ENCODE measurements at places on chromosomes 12 and 14.

GRCh38 chr12:85575120-85576096 is 260.8 kb downstream of the RASSF9 start:
- no peak for DNase-seq

GRCh38 chr12:41663598-41664265 is 475.6 kb downstream of the PDZRN4 start:
- no peak for DNase-seq

GRCh38 chr12:129615001-129615400 is 288.8 kb downstream of the TMEM132D start:
- no peak for DNase-seq

DNA sequence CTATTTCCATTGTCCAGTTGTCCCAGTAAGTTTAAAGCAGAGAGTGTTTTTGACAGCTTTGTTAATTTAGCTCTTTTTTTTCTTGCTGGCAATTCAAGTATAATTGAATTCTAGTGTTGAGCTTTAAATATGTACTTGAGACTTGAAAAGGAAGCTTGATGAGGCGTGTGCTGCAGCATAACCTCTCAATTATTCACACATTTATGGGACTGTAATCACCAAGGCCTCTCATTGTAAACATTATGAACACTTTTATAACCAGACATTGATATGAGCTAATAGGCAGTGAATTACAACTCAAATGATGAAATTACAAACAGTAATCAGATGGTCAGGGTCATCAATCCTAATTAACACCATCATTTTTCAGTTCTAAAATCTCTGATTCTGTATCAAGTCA is 378.0 kb upstream of the DDHD1 start:
- DNase-seq = no peak

GRCh38 chr12:11059784-11060183 is 2.3 kb downstream of the TAS2R46 start:
- no peak for DNase-seq

- DNase-seq = no peak
These were observed 151.0 kb upstream of the ATF7IP start for GRCh38 chr12:14214495-14214894.

GRCh38 chr14:94045563-94046345 is 19.6 kb downstream of the OTUB2 start:
- no peak for DNase-seq

DNA sequence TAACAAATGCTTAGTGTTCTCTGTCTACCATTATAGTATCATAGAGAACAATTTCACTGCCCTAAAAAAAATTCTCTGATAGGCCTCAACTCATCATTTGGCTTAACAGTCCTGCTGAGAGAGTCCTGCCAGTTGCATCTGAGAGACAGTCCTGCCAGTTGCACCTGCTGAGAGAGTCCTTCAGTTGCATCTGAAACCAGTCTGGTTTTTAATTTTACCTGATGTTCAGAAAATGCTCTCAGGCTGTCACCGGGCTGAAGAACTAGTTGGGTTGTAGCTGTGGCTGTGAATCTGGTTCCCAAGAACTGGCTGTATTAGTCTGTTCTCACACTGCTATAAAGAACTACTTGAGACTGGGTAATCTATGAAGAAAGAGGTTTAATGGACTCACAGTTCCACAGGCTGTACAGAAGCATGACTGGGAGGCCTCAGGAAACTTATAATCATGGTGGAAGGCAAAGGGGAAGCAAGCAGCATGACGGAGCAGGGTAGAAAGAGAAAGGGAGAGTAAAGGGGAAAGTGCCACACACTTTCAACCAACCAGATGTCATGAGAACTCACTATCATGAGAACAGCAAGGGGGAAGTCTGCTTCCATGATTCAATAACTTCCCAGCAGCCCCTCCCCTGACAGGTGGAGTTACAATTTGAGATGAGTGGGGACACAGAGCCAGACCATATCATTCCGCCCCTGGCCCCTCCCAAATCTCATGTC is 51.6 kb downstream of the PRKCH start:
- no peak for DNase-seq

GRCh38 chr12:68884251-68884650 is 48.7 kb downstream of the CPM start:
- no peak for DNase-seq

- DNase-seq = no peak
These were observed 2.4 kb downstream of the EMP1 start for GRCh38 chr12:13198876-13199275.

GRCh38 chr12:129746318-129746717 is 157.5 kb downstream of the TMEM132D start:
- no peak for DNase-seq

- DNase-seq = no peak
These were observed 117.8 kb downstream of the PLXNC1 start for GRCh38 chr12:94265966-94266745.

DNA sequence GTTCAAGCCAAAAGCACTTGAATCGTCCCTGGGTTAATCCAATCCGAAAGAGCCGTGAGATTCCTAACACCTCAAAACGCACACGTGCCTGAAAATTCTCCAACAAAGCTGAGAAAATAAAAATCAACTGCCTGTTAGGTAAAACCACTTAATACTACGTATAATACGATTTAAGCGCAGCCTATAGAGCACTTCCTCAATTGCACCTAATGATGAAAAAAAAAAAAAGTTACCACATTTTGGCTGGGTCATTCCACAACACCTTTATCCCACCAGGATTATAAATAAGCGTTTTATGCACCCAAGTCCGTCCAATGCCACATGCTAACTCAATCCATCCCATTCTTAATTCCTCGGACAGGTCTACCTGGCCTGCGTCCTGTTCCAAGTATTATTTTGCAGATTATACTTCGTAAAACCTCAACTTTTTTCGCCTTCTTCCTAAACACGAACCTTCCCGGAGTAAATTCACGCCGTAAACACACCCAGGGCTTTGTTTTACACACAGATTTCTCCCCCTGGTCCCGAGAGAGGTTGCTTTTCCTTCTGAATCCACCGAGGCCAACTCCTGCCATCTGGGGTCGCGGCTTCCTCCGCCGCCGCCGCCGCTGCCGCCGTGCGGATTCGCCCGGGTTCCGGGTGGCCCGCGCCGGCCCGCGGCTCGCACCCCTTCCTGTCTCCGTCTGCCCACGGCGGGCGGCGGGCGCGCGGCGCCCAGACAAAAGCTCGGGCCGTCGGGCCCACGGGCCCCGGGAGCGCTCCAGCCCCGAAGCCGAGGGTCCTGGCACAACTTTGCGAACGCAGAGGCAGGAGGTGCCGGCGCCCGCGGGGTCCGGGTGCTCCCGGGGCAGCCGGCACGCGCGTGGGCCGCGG is 66.2 kb downstream of the RNF34 start:
- no peak for DNase-seq

- DNase-seq = no peak
These were observed 670 bp downstream of the DYRK2 start for GRCh38 chr12:67649261-67649569.

- no peak for DNase-seq
These were observed 629 bp downstream of the KCNMB4 start for GRCh38 chr12:70366581-70367257.

GRCh38 chr14:31283578-31284252 is 76.1 kb upstream of the HECTD1 start:
- no peak for DNase-seq

GRCh38 chr14:91350813-91351511 is 66.7 kb downstream of the CCDC88C start:
- DNase-seq = no peak

- no peak for DNase-seq
These were observed 298.7 kb upstream of the SRRM4 start for GRCh38 chr12:118682656-118683055.

DNA sequence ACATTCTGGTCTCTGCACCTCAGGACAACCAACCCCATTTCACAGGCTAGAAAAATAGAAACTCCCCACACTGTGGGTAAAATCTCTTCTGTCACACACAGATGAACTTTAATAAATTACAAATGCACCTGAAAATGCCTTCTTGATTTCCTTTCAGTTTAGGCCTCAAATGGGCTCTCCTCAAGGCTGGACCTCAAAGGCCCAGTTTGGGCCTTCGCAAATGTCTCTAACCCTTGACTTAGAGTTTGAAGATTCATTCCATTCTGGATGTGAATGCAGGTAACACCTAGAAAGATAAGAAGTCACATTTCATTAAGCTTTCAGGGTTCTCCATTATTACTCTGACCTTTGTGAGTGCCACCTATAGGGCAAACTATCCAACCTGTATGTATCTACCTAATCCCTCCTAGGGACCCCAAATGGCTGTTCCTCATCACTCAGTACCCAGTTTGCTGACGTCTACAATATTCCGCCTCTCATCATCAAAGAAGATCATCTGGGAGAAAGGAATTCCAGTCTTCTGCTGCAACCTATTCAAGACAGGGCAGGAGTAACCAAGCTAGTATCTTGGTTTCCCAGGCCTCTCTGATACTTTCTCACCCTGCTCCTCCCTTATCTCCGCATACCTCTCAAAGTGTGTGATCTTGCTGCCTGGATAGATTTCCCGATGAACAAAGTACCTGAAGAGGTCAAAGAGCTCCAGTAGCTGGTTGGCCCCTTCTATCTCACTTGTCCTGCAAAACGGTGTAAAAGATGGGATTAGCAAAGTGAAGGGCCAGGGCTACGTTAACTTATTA is 776 bp upstream of the CHMP4A start:
- DNase-seq = no peak
